ENCODE measurements at places on chromosomes 1 and 21.

GRCh38 chr1:224651188-224651587, 35.1 kb downstream of the CNIH3 start:
- DNase-seq, result no peak

DNA sequence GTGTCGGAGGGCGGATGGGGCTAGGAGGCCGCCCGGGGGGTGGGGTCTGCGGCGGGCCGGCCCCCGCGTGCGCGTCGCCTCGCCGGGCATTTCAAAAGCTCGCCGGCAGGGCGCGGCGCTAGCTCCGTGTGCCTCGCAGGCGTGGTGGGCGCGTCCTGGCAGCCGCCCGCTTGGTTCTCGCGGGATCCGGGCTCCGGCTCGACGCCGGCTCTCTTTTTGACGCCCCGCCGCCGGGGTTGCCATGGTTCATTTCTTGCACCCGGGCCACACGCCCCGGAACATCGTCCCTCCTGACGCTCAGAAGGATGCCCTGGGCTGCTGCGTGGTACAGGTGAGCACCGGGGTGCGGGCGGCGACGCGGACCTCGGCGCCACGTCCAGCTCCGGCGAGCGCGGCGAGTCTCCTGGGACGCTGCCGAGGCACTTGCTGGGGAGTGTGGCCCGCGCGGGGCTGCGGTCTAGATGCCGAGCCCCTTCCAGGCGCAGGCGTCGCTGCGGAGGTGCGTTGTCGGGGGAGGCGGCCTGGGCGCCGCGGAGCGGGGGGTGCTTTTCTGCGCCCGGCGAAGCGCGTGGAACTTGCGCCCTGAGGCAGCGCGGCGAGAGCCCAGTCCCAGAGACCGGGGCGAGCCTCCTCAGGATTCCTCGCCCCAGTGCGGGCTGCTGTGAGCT, at the start of gene ZYG11A:
TSS of gene ZYG11A (plus strand) at position 118 of the 668 bp plus-strand sequence. CDS start at position 242, 124 bp downstream.
- no peak for DNase-seq

- no peak for DNase-seq
These were observed 110.9 kb upstream of the C1orf174 start for GRCh38 chr1:4010814-4011605.

GRCh38 chr1:44905276-44905675, 62.2 kb upstream of the PTCH2 start:
- no peak for DNase-seq

- no peak for DNase-seq
These were observed 173.6 kb downstream of the ADGRL2 start for GRCh38 chr1:81974222-81974841.
